ENCODE measurements at places on chromosomes 4 and X.

DNA sequence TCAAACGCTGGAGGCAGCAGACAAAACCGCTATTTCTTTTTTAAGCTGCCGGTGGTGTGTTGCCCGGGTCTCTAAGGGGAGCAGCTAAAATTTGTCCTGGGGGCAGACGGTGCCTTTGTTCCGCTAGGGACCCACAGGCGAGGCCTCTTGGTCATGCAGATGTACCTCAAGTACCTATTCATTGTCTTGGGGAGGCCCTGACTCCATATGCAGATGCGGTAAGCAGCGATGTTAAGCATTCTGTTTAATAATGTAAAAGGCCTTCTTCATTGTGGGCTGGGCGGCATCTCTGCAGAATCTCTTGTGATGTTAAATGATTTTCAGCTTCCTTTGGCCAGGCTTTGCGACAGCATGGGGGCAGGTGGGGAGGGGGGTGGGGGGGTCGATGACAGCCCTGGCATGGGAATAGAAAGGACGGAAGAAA, 98.9 kb upstream of the PJA1 start:
- DNase-seq, result no peak

- DNase-seq, result no peak
These were observed 360.9 kb upstream of the ATOH1 start for GRCh38 chr4:93467484-93468155.

DNA sequence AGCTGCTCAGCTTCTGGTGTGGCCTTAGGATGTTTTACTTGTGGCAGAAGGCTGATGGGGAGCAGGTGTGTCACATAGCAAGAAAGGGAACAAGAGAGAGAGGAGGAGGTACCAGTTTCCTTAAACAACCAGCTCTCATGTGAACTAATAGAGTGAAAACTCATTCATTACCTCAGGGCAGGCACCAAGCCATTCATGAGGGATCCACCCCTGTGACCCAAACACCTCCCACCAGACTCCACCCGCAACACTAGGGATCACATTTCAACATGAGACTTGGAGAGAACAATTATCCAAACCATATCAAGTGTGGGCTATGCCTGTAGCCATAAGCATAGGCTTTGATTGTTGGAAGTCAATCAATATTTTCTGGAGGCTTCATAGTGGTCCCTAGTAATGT, 56.0 kb downstream of the GSX2 start:
- no peak for DNase-seq

- no peak for DNase-seq
These were observed 33.4 kb upstream of the GPR101 start for GRCh38 chrX:137067147-137067546.

DNA sequence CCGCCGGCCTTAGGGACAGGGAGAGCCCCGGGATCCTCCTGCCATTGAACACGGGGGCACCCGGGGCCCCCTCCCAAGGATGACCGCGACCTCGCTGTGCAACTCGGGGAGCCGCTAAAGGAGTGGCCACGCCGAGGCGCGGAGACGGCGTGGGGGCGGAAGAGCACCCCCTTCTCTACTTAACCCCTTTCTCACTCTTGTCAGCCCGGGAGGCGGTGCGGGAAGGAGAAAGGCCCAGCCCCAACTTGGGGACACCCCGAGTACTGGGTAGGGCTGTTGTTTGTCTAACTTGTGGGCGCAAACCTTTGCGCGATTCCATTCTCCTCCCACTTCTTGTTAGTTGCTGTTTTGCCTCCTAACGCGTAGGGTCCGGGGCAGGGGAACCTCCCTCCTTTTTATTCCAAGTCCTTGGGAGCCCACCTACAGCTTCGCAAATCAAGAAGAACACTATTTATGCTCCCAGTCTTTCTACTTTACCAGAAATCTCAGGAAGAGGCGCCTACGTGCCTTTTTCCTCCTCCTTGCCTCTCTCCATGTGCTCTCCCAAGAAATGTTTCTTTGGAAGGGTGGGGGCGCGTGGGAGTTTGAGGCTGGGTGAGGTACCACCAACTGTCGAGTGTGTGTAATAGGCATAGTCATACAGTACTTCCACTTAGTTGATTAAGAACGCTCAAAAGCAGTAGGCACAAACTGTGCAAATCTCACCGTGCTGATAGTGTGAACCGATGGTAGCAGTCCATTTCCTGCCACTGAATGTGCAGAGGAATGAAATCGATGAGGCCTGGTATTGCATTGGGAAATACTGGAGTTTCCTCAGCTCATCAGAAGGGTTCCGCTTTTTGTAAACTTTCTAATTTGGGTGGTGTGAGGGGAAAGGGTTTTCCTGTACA, 813 bp downstream of the DIAPH2 start:
- DNase-seq, result no peak

- no peak for DNase-seq
These were observed 235.7 kb downstream of the NKX6-1 start for GRCh38 chr4:84263415-84263814.

DNA sequence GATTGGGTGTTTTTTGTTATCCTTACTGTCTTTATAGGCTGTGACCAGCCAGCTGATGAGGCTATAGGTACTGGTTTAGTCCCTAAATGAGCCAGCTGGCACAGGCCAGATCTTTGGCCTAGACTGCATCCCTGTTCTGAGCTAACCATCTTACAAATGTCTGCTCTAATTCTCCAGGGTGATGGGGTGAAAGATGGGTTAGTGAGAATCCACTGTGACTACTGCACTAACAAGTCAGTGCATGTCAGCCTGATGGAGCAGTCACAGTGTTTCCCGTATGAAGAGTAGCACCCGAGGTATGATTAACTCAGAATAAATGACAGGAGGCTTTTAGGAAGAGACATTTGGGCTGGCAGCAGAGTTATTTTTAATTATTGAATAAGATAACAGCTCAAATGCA, 181.0 kb downstream of the DCTD start:
- DNase-seq, result no peak

DNA sequence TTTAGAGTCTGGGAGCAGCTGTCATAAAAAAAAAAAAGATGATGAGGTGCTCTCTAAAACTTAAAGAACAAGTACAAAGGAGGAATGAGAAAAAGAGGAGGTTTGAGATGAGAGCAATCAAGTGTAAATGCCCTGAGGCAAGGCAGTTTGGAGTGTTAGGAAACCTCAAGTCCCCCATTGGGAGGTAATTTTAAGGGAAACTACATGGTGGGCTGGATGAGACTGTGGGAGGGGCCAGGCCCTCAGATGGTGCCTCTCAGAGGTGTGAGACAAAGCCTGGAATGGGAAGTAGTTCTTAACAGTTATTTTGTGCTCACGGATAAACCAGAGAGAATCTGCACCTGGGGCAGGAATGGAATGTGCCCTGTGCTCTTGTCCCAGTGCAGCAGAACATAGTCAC, 1.9 kb upstream of the MAGEB3 start:
- no peak for DNase-seq

- DNase-seq, result no peak
These were observed 81.2 kb downstream of the ABLIM2 start for GRCh38 chr4:8077181-8078108.

DNA sequence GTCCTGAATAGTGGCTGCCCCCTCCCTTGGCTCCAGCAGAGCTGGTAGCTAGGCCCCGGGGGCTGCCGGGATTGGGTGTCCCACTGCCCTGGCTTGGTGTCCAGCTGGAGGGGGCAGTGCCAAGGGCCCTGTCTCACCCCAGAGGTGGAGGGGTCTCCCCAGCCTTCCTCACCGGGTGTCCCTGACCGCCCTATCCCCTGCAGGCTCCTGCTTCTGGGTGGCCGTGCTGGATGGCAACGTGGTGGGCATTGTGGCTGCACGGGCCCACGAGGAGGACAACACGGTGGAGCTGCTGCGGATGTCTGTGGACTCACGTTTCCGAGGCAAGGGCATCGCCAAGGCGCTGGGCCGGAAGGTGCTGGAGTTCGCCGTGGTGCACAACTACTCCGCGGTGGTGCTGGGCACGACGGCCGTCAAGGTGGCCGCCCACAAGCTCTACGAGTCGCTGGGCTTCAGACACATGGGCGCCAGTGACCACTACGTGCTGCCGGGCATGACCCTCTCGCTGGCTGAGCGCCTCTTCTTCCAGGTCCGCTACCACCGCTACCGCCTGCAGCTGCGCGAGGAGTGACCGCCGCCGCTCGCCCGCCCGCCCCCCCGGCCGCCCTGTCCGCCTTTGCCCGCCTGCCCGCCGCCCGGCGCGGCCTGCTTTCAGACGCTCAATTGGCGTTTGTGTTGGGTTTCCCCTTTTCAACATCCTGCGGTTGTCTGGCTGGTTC, 4.6 kb downstream of the NAT8L start:
- no peak for DNase-seq

DNA sequence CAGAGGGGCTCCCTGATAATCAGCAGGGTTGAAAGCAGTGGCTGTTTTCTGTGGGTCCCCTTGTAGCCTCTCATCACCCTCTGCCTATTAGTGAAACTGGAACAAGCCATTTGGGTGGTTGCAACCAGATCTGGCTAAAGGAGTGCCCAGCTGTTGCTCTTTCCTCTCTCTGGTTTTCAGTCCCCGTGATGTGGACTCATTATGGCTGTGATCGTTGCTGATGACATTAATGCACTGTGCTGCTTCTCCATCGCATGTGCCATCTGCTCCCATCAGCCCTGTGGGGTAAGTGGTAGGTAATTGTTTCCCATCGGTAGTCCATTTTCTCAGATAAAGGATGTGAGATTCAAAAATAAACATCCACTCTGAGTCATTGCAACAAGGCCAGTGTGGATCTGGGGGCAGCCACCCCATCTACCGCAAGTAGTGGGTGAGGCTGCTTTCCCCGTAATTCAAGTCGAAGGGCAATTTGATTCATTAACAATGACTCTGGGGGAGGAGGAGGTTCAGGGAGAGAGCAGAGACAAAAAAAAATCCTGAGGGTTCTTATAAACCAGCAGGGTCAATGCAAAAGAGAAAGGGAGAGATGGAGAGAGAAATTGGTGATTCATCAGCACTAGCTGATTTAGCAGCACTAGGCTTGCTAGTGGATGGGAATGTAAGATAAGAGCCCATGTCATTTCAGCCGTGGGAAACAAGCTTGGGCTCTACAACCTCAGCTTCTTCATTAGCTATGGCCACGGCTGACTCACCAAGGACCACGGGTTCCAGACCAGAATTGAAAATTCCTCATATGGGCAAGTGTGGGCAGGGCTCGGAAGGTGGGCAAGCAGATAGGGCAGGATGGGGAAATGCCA, 357.8 kb downstream of the MID1IP1 start:
- no peak for DNase-seq

DNA sequence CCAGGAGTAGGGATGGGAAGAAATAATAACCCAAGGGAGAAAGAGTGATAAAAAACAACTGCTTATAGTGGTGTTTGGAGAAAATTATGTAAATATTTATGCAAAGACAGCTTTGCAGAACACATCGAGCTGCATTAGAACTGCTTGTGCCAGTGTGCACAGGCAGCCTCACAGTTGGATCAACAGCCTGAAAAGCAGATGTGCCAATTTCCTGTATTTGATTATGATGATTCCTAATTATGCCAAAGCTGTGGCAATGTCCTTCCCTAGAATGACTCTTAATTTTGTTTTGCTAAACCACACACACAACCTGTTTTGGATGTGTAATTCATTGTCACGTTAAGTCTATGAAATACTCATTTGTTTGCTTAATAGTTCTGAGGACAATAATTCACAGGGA, 30.6 kb upstream of the ANTXR2 start:
- DNase-seq, result no peak

DNA sequence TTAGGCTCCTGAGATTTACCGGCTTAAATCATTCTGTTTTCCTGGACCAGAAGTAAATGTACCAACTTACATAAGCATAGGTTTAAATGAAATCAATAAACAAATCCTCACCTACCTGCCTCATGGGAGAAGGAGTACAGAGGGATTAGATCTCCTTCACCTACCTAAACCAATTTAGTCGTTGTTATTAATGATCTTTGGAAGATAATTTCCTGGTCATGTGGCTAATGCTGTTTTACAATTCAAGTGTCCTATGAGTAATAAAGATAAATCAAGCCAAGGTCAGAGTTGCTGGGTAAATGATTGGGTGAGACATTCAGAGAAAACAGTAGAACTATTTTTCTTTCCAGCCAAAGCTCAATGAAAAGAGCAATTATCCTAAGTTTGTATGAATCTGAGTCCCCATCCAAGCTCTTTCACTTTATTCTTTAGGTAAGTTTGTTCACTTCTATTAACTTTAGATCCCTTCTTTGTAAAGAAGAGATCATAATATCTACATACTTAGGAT, 423.0 kb upstream of the FAM241A start:
- no peak for DNase-seq

GRCh38 chrX:997631-998137, 214.8 kb downstream of the CRLF2 start:
- no peak for DNase-seq

DNA sequence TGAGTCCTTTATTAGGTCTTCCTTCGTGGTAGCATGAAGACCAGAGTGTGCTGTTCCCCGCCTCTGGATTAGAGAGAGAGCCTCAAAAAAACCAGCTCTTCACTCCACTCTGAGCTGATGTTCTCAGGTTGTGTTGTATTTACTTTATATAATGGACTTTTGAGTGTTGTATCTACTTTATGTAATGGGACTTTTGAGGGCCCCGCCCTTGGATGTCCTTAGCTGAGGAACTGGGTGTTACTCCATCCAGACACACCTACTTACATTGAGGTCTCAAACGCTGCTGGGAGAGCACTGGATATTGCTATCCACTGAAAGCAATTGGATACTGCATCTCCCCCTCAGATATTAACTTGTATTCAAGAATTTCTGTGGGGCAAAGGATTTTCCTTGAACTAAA, 28.2 kb downstream of the ATP8A1 start:
- no peak for DNase-seq

DNA sequence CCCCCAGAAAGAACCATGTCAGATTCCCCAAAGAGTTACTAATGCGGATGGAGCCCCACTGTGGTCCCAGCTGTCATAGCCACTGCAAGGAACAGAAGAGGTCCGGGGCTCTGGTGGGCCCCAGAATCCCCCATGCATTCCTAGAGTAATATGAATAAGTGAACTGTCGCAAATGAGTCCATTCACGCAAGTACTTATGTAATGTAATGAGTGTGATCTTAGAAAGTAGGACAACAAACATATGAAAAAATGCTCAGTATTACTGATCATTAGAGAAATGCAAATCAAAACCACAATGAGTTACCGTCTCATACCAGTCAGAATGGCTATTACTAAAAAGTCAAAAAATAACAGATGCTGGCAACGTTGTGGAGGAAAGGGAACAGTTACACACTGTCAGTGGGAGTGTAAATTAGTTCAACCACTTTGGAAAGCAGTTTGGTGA, 141.5 kb upstream of the RBPJ start:
- DNase-seq, result no peak

DNA sequence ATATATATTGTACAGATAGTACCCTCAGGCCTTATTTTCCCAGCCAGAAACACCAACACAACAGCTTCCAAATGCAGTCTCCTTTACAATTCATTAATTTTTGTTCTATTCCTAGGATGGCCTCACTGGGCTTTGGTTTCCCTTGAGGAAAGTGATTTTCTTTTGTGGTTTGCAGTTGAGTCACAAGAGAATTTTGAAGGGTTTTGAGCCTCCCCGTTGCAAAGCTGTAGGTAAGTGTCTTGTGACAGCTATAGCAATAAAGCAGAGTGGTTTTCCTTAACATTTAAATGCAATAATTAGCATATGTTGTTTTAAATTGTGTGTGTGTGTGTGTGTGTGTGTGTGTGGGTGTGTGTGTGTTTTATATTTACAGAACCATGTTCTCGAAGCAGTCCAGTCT, 54.1 kb upstream of the WDR17 start:
- DNase-seq, result no peak

- no peak for DNase-seq
These were observed 578.2 kb downstream of the KLHL13 start for GRCh38 chrX:117538178-117539089.
